ENCODE measurements at places on chromosomes 13 and 19.

- no peak for DNase-seq
These were observed 224.7 kb downstream of the DCT start for GRCh38 chr13:94254737-94255136.

DNA sequence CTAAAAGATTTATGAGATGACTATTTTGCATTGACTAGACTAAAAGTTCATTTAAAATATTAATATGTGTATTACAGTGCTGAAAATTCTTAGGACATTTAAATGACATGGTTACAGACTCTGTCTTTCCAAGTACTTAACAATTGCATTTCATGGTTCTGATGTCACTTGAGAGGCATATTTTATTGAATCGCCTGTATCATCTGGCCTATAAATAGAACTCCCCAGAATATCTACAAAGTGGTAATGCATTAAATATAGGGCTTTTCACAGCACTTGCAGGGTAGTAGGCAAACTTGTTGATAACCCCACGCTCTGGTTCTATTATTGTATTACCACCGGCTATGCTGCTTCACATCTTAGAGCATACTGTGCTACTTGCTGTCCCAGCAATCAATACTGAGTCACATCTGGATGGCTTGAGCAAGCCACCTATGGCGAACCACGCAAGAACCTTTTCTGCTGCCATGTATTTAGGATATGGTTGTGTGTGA is 400.6 kb downstream of the HS6ST3 start:
- DNase-seq, result no peak

DNA sequence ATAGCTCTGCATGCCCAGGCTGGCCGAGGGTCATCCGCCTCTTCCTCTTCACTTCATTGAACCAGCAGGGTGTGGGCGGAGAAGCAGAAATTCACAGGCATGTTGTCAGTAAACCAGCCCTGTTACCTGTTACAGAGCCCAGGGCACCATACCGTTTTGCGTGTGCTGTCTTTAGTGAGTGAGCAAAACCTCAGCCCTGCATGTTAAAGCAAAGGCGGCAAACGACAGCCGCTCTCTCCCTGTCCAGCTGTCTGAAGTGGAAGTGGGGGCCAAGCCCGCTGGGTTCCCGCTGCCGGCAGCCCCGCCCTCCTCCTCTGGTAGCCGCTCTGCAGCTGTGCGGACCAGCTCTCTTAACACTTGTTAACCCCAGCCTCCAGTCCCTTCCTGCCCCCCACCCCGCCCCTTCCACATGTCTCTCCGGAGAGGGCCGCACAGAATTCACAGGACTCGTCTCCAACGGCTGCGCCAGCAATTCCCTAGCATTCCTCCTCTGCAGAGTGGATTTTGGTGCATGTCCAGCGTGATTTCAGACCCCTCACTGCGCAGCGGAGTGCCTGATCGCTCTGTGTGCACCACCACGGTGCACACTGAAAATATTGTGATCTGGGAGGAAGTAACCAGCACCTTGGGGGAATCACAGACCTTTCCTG is 12.7 kb downstream of the KLHL26 start:
- DNase-seq, result no peak

DNA sequence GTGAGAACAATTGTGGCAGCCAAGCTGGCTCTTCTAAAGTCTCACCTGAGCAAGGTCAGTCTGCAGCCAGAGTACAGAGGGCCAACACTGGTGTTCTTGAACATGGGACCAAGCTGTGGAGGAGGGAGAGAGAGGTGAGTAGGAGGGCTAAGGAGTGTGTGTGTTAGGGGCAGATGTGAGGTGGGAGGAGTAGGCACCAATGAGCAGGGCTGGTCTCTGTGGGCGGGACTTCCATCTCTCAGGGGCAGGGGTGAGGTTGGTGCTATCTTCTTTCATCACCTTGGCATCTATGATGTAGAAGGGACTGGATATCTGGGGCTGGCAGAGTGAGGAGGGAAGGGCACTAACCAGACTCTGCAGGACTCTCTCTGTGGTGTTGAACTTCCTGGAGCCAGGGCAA is 72.4 kb downstream of the MBD3L1 start:
- no peak for DNase-seq

DNA sequence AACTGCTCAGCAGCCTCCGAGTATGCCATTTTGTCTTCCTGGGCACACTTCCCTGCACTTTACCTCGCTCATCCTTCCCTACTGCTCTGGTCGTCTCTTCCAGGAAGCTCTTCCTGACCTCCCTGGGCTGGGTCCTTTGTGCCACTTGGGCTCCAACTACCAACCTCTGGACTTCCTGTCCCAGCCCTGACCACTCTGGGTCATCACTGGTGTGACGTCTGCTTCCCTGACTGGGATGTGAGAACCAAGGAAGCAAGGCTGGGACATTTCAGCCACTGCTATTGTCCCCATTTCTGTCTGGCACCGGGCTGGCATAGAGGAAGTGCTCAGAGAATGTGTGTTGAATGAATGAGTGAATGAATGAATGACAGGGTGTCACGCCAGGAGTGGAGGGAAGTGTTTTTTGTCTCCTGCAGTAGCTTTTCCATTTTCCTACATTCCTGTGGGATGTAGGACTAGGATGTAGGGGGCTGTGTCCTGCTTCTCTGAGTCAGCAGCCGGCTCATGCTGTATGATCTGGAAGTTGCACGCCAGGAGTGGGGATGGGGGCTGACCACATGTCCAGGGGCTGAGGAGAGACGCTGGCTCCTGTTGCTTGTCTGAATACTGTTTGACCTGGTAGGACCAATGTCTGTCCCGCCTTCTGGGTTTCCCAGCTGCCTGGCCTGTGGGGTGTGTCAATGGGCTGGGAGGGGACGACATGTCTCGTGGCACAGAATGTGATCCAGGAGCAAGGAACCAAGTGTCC is 14.7 kb downstream of the NOVA2 start:
- DNase-seq, result no peak

- no peak for DNase-seq
These were observed 22.0 kb upstream of the ASPDH start for GRCh38 chr19:50535672-50536187.

GRCh38 chr19:39927076-39927475 is 7.4 kb downstream of the FCGBP start:
- no peak for DNase-seq
